Stimulated activated CD4-positive, alpha-beta T cell treated with anti-CD3 and anti-CD28 coated beads, Interleukin-1b, Interleukin-23, amount 100 ng/mL, for 24 hours (primary cell): ENCODE measurements at places on chromosomes 11 and 22.

DNA sequence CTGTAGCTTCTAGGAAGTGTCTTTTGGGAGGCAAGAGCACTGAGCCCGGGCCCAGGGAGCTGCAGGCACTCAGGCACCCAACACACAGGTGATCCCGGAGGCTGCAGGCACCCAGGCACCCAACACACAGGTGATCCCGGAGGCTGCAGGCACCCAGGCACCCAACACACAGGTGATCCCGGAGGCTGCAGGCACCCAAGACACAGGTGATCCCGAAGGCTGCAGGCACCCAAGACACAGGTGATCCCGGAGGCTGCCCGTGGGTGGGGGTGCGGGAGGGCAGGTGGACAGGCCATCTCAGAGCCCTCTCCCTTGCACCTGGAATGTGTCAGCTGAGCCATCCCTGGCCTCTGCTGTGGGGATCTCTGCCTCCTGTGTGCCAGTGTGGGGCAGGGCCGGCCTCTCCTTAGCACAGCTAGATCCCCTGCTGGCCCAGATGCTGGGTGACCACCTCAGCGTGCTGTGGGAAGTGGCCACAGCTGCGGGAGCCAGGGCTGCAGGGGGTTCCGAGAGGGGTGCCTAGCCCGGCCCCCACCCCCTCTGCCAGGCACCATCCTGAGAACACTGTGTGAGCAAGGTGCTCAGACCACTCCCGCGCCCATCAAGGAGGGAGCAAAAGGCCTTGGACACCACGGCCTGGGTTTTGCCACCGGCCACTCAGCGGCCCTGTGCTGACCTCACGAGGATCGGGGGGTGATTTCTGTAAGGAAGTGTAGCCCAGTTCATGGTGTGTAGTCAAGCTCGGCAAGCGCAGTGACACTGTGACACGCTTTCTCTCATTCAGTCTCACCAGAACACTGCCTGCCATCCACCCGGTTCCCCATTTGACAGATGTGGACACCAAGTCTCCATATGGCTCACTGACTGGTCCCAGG lies 14.2 kb downstream of the MRGPRG start:
- DNase-seq = no peak

DNA sequence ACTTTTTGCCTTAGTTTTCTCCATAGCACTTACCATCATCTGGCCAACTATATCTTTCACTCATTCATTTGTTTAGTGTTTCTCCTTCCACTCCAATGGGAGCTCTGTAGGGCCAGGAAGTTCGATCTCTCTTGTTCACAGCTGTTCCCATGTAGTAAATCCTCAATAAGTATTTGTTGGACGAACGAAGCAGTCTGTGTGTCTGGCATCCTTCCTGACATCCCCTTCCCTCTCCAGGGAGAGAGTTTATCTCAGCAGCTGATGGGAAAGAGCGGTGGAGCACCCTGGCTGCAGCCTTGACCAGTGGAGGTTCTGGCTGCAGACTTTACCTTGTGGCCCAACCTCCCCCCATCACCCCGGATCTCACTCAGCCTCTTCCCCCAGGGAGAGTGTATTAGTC lies 141.7 kb downstream of the CHST1 start:
- no peak for DNase-seq

- DNase-seq = no peak
Observed at GRCh38 chr11:69923196-69923595, 104.0 kb upstream of the FGF3 start.

DNA sequence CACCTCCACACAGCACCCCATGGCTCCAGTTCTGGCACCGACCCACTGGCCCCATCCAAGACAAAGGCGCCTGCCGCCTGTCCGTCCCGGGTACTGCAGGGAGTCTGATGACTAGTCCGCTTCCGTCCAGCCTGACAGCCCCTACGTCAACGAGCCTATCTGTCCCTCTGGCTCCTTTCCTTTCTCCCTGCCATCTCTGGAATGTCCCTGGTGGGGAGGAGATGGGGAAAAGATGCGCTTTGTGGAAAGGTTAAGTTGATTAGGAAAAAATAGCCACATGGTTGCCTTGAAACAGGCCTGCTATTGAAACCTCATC lies 10.4 kb downstream of the PDGFB start:
- DNase-seq = no peak

DNA sequence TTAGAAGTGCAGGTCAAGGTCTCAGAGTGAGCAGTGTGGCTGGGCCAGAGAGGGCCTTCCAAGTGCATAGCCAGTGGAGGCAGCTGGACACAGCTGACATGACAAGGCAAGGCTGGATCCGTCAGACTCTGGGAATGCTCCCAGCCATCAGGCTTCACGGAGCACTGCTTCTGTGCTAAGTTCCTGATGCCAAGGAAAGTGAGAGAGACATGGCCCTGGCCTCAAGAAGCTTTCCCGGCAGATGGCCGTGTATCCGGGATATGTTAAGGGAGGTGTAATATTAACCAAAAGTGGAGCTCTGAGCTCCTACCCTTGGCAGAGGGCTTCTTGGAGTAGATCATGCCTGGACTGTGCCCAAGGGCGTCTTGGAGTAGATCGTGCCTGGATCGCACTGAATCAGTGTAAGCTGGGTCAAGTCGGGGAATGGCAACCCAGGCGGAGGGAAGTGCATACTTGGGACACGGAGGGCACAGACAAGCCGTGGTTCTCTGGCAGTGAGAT lies 7.4 kb upstream of the EFCAB6 start:
- no peak for DNase-seq

DNA sequence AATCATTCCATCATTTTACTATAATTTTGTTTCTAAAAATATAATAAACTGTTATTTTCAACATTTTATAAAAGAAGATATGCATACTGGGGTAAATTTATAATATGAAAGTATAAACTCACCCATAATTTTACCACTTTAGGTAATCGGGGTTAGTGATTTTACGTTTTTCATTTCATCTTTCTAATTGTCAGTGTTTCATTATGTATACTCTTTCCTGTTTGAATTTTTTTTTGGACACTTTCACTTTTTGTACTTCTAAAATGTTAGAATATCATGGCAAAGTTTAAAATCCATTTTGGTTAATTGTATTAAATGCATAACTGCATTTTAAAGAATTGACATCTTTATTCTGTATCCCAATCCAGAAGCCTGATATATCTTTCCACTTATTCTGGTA lies 115.8 kb downstream of the METTL15 start:
- no peak for DNase-seq
